Fibroblast of skin of right quadriceps (primary cell): ENCODE measurements at places on chromosomes 2 and 18.

- no peak for DNase-seq
Measured at GRCh38 chr2:170836027-170836426, 19.3 kb downstream of the GAD1 start.

DNA sequence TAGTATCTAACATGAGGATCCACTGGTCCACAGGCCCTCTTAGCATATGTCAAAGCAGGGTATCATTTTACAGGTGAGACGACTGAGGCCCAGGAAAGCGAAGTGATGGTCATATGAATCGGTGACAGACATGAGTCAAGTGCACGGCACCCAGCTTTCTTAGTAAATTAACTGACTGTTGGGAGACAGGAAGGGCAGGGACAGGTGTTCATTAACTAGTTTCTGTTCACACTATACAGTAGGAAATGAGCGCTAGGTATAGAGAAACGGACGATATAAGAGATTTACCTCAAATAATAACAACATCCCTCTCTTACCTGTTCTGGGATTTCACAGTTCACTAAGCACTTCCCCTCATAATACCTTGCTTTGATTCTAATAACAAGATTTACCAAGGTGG is 1.7 kb upstream of the SMARCAL1 start:
- DNase-seq: no peak

DNA sequence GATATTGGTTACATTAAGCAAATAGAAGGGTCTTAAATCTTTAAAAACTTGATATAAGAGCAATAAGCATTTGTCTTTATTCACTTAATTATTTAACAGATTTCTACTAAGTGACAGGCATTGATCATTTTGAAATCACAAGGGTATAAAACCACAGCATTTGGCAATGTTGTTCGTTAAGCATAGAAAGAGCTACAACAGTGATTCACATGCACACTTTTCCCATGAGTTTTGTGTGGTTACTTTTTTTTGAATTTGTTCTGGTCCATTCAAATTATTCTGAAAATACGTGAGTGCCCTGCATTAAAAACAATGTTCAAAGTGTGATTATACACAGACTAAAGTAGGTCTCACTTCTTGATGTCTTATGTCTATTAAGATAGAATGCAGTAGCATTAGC is 52.2 kb downstream of the LYPD6B start:
- DNase-seq: peak; percentile 34

- peak; percentile 90 for DNase-seq
Measured at GRCh38 chr2:99682275-99683060, 192.7 kb upstream of the REV1 start.

DNA sequence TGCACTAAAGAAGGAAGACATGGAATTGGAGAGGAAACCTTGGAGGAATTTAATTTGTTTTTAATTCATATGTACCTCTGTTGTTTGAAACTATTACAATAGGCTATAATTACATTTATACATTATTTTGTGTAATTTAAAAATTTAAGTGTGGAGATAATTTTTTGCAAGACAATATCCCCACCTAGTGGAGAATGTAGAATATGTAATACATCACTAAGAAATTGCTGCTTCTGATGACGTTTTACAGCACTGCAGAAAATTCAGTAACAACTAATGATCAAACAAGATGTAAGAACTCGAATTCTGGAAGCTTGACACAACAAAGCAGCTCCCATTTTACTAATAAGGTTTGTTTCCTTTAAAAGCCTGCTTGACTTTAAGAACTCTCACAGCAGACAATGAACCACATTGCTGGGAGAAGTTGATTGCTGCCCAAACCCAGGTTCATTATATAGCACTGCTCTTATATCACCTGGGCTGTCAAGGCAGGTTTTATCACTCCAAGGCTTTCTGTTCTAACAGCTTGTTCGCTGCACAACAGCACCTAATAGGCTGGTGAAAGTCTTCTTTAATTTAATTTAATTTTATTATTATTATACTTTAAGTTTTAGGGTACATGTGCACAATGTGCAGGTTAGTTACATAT is 53.4 kb downstream of the THADA start:
- DNase-seq: peak; percentile 57

- no peak for DNase-seq
Measured at GRCh38 chr18:35345950-35346349, 1.7 kb upstream of the ZNF24 start.

DNA sequence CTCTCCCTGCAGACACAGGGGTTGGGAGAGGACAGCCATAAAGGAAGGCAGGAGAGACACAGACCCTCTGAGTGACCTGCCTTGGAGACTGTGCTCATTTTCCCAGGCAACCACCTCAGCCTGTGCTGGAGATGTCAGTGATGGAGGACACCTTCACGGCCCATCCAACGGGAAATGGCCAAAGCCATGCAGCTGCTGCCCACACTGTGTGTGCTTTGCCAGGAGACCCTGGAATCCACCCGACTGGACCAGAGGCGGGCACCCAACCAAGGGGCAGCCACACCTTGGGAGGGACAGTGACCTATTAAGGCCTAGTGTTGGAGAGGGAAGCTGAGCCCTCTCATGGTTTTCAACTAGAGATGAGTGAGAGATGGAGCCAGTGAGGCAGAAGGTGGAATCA is 192.5 kb downstream of the SMAD2 start:
- no peak for DNase-seq

DNA sequence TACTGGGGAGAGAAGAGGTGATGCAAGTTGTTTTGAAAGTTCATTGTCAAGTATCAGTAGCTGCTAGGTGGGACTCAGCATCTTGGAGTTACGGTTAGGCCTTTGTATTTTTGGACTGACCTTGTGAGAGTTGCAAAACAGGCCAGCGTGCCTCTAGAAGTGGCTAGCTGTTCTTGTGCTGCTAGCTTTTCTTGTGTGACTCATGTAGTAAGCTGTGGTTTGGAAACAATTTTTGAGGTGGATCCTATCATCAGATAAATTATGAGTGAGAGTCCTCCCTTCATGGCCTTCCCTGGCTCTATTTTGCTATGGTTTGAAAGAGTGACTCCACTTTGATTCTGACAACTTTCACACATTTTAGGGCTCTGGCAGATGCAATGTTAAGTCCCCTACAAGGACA is 409.2 kb upstream of the HS6ST1 start:
- peak; percentile 94 for DNase-seq

DNA sequence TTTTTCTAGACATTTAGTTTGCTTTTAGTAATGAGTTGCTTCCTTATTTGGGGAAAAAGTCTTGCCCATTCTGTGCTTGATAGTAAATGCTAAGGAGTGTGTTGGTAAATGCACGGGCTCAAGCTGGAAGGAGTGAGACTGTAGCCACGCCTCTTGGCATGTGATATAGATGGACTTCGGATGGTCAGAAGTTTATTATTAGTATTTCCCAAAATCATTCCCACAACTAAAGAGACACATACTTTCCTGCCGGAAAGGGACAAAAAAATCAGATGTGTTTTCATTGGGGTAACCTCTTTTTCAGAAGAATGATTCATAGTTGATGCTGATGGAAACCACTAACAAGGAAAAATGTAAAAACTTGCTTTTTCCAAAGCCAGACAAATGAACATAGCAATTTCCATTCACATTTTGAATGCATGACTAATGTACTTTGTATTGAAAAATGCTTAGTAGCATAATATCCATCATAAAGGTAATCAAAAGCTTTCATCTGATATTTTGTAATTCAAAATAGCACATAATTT is 133.2 kb downstream of the ZNF532 start:
- peak; percentile 95 for DNase-seq

DNA sequence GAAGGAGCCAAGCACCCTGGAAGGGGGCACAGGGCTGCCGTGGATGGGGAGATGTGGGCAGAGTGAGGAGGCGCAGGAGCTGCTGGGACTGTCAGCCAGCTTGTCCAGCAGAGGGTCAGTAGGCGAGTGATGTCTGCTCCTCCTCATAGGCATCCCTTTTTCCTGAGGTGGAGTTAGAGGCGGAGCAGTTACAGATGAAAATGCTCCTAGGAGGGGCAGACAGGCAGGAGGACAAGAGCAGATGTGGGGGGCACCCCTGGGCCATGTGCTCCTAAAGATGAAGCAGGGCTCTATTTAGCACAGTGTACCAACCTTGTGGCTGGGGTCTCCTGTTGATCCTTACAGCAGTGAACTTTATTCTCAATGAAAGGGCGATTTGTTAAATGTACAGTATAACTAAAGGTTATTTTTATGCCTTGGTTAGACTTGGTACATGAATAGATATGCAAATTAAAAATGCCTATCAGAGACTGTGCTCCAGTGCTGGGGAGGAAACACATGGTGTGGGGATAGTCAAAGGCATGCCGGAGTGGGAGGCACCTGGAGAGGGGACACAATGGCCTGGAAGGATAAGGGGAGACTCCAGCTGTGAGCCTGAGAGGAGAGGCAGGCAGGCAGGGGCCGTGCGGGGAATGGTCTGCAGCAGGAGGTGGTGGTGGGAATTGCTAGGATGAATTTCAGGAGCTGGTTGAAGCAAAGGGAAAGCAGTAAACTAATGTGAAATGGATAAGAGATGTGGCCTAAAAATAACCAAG is 175.3 kb downstream of the CLIP4 start:
- no peak for DNase-seq

GRCh38 chr18:48878471-48878870 is 72.3 kb downstream of the SMAD7 start:
- no peak for DNase-seq

GRCh38 chr2:40299781-40300180 is 152.1 kb downstream of the SLC8A1 start:
- DNase-seq: no peak

DNA sequence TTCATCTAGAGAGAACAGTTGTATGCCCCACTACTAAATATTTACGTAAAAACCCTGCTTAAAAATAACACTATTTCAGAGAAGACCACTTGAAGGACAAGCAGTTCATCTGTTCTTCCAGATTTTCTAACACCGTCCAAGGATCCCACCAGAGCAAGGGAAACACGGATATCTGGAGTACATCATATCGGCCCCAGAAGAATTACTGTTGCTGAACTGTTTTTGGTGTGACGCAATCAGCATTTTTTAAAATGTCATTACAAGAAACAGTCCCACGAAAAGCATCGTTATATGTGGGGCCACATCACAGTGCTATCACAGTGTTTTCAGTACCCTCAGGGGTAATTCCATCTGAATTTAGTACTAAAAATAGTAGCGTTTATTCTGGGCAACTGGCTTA is 134.5 kb upstream of the PKDCC start:
- DNase-seq: no peak

DNA sequence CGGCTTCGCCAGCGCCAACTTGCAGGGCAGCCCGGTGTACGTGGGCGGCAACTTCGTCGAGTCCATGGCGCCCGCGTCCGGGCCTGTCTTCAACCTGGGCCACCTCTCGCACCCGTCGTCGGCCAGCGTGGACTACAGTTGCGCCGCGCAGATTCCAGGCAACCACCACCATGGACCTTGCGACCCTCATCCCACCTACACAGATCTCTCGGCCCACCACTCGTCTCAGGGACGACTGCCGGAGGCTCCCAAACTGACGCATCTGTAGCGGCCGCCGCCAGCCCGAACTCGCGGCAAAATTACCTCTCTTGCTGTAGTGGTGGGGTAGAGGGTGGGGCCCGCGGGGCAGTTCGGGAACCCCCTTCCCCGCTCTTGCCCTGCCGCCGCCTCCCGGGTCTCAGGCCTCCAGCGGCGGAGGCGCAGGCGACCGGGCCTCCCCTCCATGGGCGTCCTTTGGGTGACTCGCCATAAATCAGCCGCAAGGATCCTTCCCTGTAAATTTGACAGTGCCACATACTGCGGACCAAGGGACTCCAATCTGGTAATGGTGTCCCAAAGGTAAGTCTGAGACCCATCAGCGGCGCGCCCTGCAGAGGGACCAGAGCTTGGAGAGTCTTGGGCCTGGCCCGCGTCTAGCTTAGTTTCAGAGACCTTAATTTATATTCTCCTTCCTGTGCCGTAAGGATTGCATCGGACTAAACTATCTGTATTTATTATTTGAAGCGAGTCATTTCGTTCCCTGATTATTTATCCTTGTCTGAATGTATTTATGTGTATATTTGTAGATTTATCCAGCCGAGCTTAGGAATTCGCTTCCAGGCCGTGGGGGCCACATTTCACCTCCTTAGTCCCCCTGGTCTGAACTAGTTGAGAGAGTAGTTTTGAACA is 15.1 kb downstream of the HOXD3 start:
- DNase-seq: no peak

DNA sequence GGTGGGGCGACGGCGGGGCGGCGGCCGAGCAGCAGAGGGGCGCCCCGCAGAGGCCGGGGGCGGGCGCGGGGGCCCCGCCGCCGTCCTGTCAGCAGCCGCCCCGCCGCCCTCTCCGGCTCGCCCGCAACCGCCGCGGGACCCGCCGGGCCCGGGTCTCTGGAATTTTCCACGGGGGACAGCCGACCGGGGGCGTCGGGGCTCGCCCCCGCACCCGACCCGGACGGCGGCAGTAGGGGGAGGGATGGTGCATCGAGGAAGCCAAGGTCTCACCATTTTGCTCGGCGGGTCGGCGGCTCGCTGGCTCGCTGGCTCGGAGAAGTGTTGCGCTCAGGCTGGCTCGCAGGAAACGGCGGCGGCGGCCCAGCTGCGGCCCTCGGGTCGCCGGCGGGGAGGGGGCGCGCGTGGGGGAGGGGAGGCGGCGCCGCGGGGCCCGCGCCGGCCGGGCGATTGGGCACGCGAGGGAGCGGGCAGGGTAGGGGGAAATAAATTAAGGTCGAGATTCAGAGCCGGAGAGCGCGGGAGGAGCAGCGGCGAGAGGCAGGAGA is 405 bp downstream of the PPP3R1 start:
- no peak for DNase-seq

- DNase-seq: no peak
Measured at GRCh38 chr2:127397568-127398238, 9.9 kb upstream of the MAP3K2 start.

DNA sequence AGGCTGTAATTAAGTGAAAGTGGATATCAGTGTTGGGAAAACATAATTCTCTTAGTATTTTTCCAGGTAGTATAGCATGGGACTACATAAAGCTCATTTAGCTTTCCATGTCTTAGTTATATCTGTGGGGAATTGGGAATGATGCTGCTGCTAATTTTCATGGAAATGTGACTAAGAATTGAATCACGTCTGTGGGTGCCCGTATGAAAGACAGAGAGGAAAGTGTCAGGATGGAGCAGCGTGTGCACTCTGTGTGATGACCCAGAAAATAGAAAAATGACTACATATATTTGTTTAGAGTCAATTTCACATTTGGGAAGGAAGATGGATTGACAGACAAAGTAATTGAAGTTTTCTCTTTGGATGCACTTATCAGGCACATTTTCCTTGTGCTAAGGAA is 212.1 kb downstream of the PTPRM start:
- DNase-seq: no peak

DNA sequence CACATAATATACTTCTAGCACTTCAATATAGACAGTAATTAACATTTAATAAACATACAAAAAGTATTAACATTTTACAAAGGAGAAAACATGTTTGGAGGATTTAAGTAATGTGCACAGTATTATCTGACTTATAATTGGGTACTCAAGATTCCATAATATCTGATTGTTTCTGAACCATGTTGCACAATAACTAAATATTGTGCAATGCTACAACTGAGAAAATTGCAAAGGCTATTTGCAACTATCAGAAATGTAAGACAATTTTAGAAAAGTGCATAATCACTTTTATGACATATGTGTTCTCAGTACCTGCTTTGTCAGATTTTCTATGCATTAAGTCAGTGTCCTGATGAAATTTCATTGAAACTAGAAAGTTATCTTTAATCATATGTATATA is 934.6 kb downstream of the SOCS6 start:
- no peak for DNase-seq
